ENCODE measurements at places on chromosomes 6 and 20. TPM values are rescaled to one million over a fixed set of nuclear protein-coding genes. Genes with fewer than 3 reads are reported as not detected.

The FERMT1 gene
- total RNA-seq, result 2.2 TPM

The EMILIN3 gene
- not detected for total RNA-seq

The TRIM40 gene
- total RNA-seq, result not detected

The LINC00237 gene
- total RNA-seq, result not detected

The GGTLC1 gene
- total RNA-seq, result not detected

- DNase-seq, result no peak
Measured at GRCh38 chr20:47664744-47665143, 120.5 kb downstream of the SULF2 start.

- DNase-seq, result no peak
Measured at GRCh38 chr6:168031411-168031971, 34.0 kb downstream of the KIF25 start.

DNA sequence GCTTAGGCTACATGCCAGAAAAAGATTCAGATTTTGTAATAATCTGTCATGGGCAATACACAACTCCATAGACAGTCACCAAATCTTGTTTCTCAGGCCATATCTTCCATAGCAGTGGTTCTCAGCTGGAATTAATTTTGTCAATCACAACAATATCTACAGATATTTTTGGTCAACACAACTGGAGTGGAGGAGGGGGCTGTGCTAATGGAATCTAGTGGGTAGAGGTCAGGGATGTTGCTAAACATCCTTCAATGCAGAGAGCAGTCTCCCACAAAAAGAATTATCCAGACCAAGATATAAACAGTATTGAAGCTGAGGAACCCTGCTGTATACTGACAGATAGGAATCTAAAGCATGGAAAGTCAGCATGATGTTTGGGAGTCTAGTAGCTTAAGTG, 174.6 kb downstream of the UBE3D start:
- no peak for DNase-seq

DNA sequence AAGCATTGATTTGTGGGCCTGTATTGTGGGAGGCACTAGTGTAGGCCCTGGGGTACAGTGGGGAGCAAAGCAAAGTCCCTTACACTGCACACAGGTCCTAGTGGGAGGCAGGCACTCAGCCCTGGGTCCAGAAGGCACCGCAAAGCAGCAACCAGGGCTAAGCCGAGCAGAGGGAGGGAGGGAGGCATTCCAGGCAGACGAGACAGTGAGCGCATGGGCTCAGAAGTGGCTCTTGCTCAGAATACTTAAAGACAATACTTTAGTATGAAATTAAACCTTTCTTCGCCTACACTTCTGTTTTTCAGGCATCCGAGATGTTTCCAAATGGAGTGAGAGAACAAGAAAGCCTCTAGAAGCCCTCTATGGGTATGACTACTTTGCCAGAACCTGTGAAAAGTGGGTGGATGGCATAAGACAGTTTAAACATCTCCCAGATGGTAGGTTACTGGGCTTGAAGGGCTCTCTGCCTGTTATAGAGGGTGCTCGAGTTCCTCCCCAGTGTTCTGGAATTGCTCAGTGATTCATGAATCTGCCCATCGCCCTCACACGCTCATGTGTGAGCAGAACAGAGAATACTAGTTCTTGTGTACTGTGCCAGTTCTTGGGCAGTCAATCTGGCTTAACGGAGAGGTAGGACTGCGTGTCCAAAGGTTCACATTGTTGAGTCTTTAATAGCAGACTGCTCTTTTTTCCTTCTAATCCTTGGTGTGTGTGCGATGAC, 18.7 kb downstream of the BPHL start:
- DNase-seq, result no peak

DNA sequence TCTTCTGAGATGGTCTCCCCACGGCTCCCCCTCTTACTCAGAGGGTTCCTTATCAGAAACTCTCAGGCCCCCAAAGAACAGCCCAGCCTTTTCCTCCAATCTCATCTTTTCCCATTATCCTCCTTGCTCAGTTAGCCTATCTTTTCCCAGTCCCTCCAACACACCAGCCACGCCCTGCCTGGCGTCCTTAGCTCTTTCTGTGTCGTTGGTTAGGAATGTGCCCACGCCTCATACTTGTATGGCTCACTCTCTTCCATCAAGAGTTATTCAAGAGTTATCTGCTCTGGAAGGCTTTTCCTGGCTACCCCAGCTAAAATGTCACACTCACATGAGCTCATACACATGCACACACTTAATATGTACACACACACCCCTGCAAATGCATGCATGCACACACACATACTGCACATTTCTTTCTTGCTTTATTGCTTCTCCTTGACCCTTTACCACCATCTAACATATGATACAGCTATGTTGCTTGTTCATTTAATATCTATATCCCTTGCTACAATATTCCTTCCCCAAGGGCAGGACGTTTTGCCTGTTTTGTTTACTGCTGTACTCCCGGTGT, 37.6 kb downstream of the SLC2A10 start:
- no peak for DNase-seq

GRCh38 chr20:32581839-32582658, 3.1 kb downstream of the NOL4L start:
- no peak for DNase-seq

DNA sequence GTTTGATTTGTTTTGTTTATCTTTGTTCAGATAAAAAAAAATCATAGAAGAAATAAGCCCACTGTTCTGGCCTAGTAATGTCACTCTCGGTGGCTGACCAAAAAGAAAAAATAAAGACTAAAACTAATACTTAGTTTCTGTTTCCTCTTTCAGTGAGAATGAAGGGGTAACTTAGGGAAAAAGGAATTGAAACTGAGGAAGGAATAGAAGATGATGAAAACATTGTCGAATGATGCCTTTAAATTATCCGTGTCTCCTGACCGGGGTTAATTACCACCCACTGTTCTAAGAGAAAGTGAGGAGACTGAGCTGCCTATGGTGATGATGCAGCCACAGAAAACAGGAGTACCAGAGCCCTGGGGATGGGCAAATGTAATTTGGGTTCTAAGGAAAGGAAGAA, 73.1 kb downstream of the PTCHD4 start:
- no peak for DNase-seq

GRCh38 chr20:8971669-8972316, 97.1 kb upstream of the PLCB4 start:
- no peak for DNase-seq

DNA sequence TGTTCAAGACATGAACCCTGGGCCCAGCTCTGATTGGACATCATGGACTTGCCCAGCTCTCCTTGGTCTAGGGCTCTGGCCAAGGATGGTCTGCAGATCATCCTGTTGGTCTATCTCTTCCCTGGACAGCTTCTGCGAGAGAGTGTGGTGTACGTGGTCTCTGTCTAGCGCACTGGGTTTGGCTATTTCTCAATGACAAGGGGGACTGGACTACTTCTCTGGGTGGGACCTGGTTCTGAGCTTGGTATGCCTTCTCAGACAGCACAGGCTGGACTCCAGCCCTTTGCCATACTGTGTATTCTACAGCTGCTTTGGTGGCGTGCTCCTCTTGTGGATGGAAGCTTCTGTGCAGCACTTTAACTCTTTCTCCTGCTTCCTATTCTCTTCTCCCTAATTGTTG, 8.5 kb upstream of the RAET1E start:
- no peak for DNase-seq

- no peak for DNase-seq
Measured at GRCh38 chr6:62150048-62150663, 135.9 kb downstream of the KHDRBS2 start.

GRCh38 chr6:25844518-25844917, 12.7 kb upstream of the SLC17A1 start:
- DNase-seq, result no peak

- no peak for DNase-seq
Measured at GRCh38 chr6:141790921-141791320, 341.8 kb upstream of the GJE1 start.

- no peak for DNase-seq
Measured at GRCh38 chr6:158439255-158439654, 120.6 kb upstream of the TMEM181 start.

GRCh38 chr6:116561377-116562018, 7.9 kb downstream of the CALHM4 start:
- DNase-seq, result no peak

- DNase-seq, result no peak
Measured at GRCh38 chr6:121354764-121355163, 20.5 kb upstream of the TBC1D32 start.

DNA sequence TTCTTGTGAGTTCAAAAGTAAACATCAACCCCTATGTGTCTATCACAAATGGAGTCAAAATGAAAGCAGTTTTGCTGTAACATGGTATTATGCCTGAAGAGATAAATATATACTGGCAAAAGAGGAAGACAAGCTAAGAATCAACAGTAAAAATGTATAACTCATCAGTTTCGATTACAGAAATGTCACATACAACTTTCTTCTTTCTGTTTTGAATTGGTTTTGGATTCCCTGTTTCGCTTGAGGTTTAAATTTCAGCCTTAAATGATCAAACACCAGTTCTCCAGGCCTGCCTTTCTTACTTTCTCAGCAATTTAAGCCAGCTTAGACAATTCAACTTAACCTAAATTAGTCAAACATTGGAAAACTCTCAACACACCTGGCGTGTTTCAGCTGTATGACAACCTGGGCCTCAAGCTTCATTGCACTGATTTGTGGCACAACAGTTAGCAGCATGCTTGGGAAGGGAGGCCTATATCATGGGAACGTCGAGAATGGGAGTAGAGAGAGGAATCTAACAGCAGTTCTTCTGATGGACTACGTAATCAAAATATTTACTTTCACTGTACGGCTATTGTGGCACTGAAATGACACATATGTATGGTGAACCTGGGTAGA, 51.9 kb upstream of the MARCKS start:
- no peak for DNase-seq

GRCh38 chr20:37202267-37202943, 23.1 kb upstream of the MROH8 start:
- peak; percentile 40 for DNase-seq

GRCh38 chr20:47674686-47675085, 110.6 kb downstream of the SULF2 start:
- no peak for DNase-seq

- no peak for DNase-seq
Measured at GRCh38 chr6:113127786-113128419, 729.2 kb upstream of the MARCKS start.

- peak; percentile 60 for DNase-seq
Measured at GRCh38 chr6:148509800-148510581, 167.4 kb downstream of the SASH1 start.

DNA sequence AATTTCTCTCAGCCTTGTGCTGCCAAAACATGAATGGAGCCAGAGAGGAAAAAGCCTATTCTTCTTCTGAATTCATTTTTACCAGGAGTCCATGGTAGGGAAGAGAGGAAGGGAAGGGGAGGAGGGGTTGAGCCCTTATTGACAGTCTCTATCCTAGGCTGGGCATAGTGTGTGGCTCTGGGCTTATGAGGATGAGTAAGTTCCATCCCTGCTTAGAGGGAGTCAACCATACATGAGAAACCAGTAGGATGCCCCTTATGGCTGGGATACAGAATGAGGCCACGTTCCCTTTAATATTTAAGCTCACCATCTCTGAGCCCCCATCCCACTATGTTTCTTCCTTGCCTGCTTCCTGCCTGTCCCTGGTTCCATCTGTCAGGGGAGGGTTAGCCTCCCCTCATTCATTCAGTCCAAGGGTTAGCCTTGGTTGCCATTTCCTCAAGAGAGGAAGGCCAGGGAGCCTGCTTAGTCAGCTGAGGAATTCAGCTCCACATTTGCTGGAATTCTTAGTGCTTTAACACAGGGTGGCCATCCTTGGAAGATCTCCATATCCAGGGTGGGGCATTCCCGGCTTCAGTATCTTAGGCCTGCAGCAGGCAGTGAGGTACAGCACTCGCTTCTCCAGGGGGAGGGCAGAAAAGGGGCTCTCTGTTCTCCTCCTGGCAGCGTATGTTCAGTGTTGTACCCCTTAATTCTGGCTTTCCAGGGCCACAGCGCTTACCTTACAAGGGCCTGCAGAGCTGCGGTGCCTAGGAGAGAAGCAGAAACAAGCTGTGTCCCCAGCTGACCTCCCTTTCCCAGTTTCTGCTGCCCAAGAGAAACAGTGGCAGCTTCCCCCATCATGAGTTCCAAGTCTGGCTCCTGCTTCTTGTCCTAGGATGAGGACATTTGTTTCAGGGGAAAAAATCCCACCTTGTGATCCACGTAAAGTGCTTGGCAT, 12.5 kb downstream of the SIRT5 start:
- DNase-seq, result no peak

GRCh38 chr6:47698342-47698787, at the start of gene ADGRF4:
Gene ADGRF4 (plus strand): TSS chr6:47698580. CDS start chr6:47707246, 8,666 bp downstream.
- no peak for DNase-seq

GRCh38 chr6:15087186-15087589, 158.7 kb upstream of the JARID2 start:
- no peak for DNase-seq

GRCh38 chr6:28635547-28636158, 110.0 kb downstream of the GPX5 start:
- DNase-seq, result no peak

GRCh38 chr6:145656128-145656527, 79.2 kb downstream of the EPM2A start:
- no peak for DNase-seq

DNA sequence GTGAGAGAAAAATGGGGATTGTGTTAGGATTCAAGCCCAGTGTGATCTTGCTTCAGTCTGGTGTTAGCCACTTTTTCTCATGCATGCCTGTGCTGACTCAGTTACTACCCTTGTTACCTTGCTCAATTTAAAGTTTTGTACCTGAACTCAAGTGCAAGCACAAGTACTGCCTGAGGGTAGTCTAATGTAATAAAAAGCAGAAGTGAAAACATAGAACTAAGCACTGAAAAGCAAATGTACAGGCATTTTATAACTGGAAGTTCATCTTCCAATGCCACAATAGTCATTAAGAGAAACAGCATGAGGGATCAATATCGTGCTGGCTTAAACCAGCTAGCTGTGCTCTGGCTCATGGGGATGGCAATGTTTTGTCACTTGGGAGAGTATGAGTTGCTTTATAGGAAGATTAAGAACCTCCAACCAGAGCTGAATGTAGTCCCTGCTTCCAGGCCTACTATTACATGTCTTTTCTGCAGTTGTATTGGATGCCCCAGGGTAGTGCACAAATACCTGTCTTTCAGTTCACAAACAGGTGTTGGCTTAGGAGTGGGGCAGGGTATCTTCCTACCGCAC, 48.7 kb downstream of the SLC35F1 start:
- no peak for DNase-seq

GRCh38 chr6:92125681-92126080, 1293.7 kb downstream of the EPHA7 start:
- DNase-seq, result no peak

- no peak for DNase-seq
Measured at GRCh38 chr20:22684763-22685443, 100.5 kb upstream of the FOXA2 start.

GRCh38 chr20:25460566-25461280, 53.2 kb downstream of the GINS1 start:
- DNase-seq, result no peak

DNA sequence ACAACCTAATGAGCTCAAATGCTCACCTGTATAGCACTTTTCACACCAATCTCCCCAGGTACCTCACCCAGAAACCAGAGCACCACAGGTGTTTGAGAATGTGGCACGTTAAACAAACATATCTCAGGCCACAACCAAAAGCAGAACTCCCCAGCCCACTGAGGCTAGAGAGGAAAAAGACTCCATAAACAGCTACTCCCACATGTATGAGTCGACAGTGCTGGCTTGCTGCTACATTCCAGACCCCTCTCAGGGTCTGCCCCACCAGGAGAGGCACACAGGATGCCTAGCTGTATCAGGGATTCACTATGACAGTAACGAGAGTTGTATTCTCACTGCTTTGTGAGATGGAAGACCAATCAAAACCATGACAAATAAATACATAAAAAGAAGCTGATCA, 242.6 kb upstream of the ARID1B start:
- no peak for DNase-seq
